Muscle of back (tissue), 13 donors: ENCODE measurements at places on chromosomes 4 and X.

- no peak for DNase-seq
Observed at GRCh38 chr4:151882072-151882803, 121.4 kb upstream of the GATB start.

DNA sequence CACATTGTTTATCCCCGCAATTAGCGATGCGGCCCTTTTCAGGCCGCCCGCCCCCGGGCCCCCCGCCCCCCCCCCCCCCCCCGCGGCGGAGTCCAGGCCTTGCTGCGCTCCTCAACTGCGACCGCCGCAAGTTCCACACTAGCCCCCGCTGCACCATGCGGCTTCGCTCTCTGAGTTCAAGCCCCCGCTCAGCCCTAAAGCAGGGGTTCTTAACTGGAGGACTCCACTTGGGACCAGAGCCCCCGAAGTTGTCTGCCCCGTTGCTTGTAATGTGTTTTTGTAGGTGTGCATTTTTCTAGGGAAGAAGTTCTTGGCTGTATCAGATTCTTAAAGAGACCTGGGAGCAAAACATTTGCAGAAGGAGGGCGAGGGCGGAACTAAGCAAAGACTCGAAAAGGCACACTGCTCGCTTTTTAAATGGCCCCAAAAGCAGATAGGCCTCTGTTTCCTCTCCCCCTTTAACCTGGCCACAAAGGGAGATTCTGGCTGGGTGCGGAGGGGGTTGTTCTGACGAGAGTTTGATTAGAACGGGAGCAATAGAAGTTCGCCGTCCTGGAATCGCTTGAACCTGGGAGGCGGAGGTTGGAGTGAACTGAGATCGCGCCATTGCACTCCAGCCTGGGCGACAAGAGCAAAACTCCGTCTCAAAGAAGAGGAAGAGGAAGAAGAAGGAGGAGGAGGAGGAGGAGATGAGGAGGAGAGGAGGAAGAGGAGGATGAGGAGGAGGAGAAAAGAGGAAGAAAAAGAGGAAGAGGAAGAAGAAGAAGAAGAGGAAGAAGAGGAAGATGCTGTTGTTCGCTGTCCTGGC is 2.3 kb upstream of the MSX1 start:
- peak; percentile 16 for DNase-seq

DNA sequence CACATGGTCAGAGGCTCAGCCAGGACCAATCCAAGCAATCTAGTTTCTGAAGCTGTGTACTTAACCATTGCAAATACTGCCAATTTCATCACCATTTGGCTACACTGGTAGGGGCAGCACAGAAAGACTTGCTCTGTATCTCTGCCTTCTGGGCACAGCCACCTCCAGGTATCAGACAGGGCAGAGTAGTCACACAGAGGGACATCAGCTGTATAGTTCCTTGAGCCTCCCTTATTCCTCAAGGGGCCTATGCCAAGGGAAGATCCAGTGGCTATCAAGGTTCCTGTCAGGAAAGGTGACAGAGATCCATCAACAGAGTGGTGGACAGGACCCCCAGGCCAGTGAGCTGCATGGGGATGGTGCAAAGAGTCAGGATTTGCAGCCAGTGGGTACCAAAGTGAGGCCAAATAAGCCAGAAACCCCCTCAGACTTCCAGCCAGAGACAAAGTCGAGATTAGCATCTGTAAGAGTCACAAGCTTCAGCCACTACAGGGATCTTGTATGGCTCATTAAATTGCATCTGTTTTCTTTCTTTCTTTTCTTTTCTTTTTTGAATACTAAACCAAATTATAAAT is 381.6 kb upstream of the CPEB2 start:
- DNase-seq = no peak

DNA sequence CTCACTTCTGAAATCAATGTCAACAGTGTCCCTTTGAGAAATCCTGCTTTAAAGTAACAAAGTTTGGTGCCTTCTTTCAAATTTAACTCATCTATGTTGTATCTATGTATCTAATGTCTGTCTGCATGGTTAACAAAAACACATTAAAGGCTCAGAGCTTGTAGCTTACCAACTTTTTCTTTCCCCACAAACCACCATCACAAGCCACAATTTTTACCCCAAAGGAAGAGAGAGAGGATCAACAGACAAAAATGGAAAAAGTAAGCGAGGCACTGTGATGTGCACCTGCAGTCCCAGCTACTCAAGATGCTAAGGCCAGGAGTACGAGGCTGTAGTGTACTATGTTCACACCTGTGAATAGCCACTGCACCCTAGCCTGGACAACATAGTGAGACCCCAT is 17.2 kb downstream of the ATRX start:
- DNase-seq = no peak

GRCh38 chrX:53563324-53563723 is 123.2 kb downstream of the HUWE1 start:
- DNase-seq = no peak

- peak; percentile 50 for DNase-seq
Observed at GRCh38 chr4:99655308-99656081, 2.1 kb downstream of the C4orf54 start.

DNA sequence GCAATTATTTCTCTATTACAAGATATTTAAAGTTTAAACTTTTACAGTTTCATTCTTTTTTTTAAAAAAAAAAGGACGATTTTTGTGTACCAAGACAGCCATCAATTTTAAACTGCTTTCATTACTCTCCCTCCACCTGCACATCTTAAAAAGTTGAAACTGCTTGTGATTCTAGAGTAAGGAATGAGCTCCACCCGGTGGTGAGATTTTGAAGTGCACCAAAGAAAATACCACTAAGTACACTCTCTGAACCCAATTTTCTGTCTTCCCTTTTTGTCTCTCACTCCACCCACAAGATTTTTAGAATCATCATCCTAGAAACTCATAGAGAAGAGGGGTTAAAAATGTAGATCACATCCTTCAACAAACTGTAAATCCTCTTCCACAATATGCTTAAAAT is 91.3 kb upstream of the WDR44 start:
- peak; percentile 76 for DNase-seq

DNA sequence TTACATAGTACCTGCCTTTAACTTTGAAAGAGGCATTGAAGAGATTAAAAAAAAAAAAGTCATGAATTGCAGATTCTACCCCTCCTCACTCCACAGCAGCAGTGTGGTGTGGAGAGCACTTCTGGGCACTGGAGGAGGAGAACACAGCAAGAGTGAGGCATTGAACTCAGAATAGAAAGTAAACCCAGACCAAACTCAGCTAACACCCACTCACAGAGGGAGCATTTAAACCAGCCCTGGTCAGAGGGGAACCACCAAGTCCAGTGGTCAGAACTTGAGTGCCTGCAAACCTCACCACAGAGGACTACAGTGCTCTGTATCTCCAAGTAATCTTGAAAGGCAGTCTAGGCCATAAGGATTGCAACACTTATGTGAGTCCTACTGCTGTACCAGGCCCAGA is 15.6 kb upstream of the UGT2A1 start:
- DNase-seq = no peak

GRCh38 chr4:138939960-138940359 is 75.6 kb upstream of the NOCT start:
- no peak for DNase-seq

DNA sequence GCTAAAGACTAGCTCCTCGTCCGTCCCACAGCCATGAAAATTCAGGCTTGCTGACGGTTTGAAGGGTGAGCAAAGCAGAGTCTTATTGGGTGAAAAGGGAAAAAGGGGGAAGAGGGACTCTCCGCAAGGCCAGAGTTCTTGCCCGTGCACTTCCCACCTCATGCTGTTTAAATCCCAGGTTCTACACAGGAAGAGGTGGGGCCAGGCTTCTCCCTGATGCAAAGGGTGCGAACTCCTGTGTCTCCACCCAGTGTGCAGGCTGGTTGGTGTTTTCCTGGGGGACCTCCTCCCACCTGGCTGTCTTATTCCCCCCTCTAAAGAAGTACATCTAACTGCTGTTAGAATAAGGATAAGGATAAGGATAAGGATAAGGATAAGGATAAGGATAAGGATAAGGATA is 18.0 kb upstream of the LANCL3 start:
- DNase-seq = no peak

DNA sequence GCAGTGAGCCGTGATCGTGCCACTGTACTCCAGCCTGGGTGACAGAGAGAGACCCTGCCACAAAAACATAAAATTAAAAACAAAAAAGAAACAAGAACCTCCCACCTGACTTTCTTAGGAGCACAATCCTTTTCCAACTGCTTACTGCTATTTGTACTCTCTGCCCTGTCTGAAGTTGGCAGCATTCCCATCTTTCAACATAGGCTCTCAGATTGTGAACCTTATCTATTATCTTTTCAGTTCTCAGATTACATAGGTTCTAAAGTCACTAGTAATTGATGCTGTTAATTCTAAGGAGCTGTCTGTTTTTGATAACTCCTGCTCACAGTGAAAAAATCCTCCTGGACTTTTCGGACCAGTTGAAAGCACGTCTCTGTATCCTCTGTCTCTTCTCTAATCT is 812.2 kb upstream of the CT83 start:
- no peak for DNase-seq

DNA sequence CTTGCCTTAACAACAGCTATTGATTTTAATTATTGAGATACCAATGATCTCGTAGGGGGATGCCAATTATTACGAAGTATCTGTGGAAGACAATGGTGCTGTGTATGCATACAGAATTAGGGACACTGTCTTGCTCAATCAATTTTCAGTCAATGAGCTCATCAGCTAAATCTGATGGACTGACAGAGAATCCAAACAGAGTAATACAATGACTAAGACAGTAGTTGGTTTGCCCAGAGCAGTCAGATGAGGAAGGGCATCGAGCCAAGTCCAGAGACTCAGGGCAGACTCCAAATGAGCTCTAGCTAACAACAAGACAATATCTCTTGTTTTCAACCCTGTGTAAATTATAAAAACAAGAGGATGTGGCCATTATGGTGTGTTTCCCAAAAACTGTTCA is 14.7 kb upstream of the GSX2 start:
- no peak for DNase-seq

- no peak for DNase-seq
Observed at GRCh38 chrX:153642655-153643430, 4.2 kb upstream of the DUSP9 start.

- no peak for DNase-seq
Observed at GRCh38 chr4:146263793-146264192, 49.5 kb downstream of the REELD1 start.

GRCh38 chrX:68831405-68832100 is 2.7 kb downstream of the EFNB1 start:
- DNase-seq = no peak

- no peak for DNase-seq
Observed at GRCh38 chr4:7880683-7881082, 59.0 kb downstream of the AFAP1 start.

GRCh38 chrX:131703646-131704045 is 159.8 kb downstream of the OR13H1 start:
- no peak for DNase-seq

GRCh38 chr4:148295642-148296041 is 146.6 kb downstream of the NR3C2 start:
- DNase-seq = no peak

GRCh38 chrX:12065251-12065650 is 73.0 kb upstream of the FRMPD4 start:
- peak; percentile 25 for DNase-seq
